ENCODE measurements at places on chromosomes 6 and 20.

DNA sequence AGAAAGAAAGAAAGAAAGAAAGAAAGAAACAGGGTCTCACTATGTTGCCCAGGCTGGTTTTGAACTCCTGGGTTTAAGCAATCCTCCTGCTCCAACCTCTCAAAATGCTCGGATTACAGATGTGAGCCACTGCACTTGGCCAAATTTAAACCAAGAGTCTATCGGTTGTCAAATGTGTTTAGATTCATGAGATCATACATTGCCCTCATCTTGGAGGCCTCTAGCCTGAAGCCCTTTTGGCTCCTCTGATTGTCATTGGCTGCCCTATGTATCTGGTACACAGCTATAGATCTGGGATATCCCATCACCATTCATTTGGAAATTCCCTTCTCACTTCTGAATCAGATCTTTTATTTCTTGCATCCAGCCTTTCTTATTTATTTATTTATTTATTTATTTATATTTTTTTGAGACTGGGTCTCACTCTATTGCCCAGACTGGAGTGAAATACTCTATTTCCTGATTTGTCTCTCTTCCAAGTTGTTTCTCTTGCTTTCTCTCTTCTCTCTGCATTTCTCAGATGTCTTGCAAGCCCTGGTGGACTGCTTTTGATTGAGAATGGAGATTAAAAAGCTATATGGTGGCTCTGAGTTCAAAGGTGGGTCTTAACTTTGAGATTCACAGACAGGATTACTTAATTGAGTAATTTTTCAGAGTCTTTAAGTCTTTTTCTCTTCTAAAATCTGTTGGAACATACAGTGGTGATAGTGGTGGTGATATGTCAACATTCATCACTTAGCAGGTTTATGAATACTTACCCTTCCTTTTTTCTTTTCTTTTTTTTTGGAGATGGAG is 121.9 kb downstream of the GJA1 start:
- no peak for DNase-seq

DNA sequence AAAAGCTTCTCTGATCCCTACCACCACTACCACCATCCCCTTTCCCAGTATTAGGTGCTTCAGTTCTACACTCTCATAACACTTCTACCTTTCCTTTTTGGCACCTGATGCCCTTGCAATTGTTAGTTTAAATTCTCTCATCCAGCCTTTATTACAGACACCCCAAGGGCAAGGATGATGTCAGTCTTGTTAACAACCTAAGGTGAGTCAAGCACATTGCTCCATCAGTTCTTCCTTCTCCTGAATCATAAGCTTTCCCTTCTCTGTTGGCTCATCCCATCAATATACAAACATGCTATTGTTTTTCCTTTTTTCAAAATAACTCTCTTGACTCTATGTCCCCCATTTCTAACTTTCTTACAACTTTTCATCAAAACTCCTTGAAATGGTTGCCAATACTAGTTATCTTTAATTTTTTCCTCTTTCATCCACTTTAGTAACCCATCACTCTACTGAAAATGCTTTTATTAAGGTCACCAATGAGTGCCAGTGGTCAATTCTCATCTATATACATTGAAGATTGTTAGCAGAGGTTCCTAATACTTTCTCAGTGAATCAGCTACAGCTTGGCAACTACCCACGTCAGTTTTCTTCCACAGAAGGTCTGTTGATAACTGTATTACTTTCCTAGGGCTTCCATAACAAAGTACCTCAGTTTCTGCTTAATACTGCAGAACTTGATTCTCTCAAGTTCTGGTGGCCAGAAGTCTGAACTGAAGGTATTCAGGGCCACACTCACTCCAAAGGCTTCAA is 97.1 kb upstream of the FLRT3 start:
- no peak for DNase-seq

DNA sequence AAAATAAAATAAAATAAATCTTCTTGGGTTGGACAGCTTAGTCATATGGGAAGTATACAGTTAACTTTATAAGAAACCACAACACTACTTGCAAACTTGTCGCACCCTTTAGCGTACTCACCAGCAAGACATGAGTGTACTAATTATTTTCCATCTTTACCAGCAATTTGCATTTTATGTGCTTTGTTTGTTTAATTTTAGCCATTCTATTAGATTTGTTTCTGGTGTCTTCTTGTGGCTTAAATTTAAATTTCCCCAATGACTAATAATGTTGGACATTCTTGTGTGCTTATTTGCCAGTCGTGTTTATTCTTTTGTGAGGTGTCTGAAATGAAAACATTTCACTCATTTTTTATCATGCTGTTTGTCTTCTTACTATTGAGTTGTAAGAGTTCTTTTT is 1172.2 kb upstream of the CITED2 start:
- DNase-seq, result no peak

- DNase-seq, result peak; percentile 79
Measured at GRCh38 chr6:44078827-44079671, 48.2 kb downstream of the MRPL14 start.

GRCh38 chr6:77401231-77401630 is 62.1 kb downstream of the HTR1B start:
- no peak for DNase-seq

DNA sequence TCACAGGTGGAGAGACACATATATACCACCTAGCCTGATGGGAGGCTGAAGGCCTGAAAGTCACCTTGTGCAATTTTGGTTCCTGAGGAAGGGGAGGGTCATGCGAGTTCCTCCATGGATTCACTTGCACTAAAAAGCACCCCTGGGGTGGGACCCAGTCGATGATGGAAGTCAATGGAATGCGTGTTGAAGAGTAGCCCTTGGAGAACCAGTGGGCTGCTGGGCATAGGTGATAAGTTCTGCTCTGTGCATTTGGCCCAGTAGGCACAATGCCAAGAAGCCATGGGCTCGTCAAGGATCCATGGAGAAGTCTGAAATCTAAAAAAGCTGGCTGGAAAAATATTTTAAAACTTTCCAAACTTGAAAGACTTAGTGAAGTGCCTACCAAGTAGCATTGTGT is 18.9 kb upstream of the SCRT2 start:
- DNase-seq, result no peak

DNA sequence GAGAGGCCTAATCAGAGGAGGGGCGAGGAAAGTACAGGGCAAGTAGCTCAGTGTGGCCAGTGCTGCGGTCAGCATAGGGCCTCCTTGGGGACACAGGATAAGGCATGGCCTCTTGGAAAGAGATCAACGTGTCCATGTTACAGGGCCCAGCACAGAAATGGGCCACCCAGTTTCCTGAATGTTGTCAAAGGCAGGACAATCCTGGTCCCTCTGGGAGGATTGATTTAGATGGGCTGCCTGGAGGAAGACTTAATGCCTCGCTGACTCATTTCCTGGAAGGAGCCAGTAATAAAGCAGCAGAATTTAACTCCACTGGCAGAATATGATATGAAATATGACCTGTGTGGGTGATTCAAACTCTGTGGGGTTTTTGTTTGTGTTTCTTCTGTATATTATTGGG is 16.6 kb downstream of the DDO start:
- DNase-seq, result no peak

GRCh38 chr6:36335465-36336207 is 1.1 kb downstream of the BNIP5 start:
- no peak for DNase-seq

- no peak for DNase-seq
Measured at GRCh38 chr6:129787816-129788215, 73.3 kb downstream of the TMEM244 start.

DNA sequence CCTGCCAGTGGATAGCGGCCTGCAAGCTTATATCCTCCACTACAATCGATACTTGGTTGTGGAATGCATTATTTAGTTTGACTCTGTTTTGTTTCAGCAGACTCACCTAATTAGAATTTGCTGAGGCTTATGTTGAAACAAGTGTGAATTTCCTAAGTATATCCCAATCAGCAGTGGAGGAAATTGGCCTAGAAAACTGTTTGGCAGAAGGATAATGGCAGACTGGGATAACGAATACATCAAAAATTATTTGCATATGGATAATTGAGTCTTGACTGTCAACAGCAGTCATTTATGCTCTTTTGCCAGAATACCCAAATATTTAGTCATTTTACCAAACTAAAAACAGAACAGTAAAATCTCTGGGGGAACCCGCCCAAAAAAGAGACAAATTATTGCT is 261.0 kb downstream of the DOK5 start:
- no peak for DNase-seq

- DNase-seq, result no peak
Measured at GRCh38 chr20:824916-825315, 8.6 kb upstream of the FAM110A start.

- no peak for DNase-seq
Measured at GRCh38 chr6:63063631-63064271, 147.5 kb upstream of the FKBP1C start.

DNA sequence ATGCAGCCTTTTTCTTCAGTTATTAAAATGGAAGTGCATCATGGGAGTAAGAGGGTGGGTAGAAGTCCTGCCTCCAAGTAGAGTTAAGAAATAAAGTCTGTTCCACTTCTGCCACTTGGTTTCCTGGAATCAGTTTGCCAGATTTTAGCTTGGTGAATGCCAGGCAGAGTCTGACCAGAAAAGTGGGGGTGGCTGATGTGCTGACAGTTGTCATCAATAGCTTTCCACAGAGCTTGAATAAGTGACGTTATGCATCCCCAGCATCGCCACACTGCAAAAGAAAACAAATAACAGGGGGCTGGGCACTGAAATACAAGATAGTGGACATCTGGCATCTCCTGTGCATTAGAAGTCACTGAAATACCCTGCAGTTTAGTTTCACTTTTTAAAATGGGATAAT is 30.8 kb upstream of the CEP162 start:
- DNase-seq, result no peak

DNA sequence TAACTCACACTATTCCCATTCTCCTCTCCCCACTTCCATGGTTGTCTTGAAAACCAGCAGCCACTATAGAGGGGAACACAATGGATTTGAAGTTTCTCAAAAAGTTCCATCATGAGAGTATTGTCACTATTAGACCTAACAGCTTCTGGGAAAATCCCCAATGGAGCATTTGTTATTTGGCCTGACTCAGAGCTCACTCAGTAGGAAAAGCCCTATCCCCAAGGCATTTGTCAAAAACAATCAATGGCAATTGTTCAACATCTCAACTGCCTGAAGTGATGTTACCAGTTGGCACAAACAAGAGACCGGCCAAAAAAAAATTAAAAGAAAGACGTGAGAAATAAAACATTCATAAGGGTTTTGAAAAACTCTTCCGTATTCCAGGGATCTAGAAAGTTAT is 98.8 kb downstream of the MYLK4 start:
- DNase-seq, result no peak

GRCh38 chr6:161835500-161836215 is 561.8 kb upstream of the AGPAT4 start:
- DNase-seq, result peak; percentile 22

- no peak for DNase-seq
Measured at GRCh38 chr20:52035977-52036376, 155.6 kb downstream of the ZFP64 start.

GRCh38 chr20:36585410-36586125 is 12.2 kb downstream of the TGIF2 start:
- no peak for DNase-seq

GRCh38 chr6:140382355-140382754 is 1007.9 kb upstream of the CITED2 start:
- no peak for DNase-seq

GRCh38 chr20:47304287-47304686 is 52.2 kb downstream of the ZMYND8 start:
- no peak for DNase-seq

GRCh38 chr6:102902471-102902870 is 1509.0 kb downstream of the GRIK2 start:
- DNase-seq, result no peak

DNA sequence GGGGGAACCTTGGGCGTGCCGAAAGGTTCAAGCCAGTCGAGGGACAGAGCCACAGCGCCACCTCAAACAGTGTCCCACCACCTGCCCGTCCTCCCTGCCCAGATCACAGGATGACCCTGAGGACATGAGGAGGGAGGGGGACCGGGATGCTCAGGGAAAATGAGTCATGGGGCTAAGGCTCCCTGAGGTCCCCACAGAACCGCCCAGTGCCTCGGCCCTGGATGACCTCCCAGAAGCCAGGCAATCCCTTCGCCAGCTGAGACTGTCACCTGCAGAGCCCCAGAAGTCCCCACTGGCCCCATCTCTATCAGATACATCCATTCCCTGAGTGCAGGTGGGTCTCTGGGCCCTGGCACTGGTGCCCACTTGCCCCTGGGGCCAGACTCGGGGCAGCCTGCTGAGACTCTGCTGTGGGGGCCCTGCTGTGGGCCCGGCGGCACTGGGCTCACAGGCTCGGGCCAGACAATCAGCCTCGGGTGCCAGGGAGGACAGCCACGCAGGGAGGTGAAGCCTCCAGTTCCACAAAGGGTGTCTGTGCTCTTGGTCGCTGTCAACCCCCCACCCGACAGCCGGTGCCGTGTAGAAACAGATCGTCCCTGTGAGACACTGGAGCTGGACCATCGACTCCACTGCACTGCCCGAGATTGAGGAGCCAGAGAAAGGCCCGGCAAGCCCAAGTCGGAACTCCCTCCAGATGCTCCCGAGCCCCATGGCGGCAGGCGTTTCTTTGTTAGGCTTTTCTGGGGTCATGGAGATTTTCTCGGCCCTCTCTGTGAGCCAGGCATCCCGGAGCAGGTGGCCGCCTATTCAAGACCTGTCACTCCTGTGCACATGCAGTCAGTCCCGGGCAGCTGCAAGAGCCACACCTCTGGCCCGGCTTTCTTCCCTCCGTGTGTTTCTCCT is 26.1 kb downstream of the PXDC1 start:
- no peak for DNase-seq

- no peak for DNase-seq
Measured at GRCh38 chr6:20770773-20771172, 236.5 kb downstream of the CDKAL1 start.

GRCh38 chr20:22557403-22558276 is 26.7 kb downstream of the FOXA2 start:
- no peak for DNase-seq

DNA sequence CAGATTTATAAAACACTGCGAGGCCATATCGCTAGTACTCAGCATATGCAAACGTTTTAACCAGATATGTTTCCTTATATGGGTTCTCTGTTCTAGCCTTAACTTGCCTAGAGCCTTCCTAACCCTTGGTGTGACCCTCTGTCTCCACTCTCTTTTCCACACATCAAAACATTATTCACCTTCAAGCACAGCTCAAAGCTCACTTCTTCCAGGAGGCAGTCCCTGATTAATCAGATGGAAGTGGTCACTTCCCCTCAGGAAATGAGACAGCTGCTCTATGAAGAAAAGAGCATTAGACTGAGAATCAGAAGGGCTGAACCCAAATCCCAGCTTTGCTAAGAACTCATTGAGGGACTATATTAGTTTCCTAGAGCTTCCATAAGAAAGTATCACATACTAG is 39.8 kb upstream of the SLC17A4 start:
- DNase-seq, result no peak

GRCh38 chr6:10481101-10481500 is 40.0 kb upstream of the GCNT2 start:
- no peak for DNase-seq

GRCh38 chr20:57390604-57391438 is at the start of gene RBM38:
Gene RBM38, plus strand, starts transcription at chr20:57391396. Its CDS starts 186 bp downstream, at chr20:57391582.
- peak; percentile 69 for DNase-seq

GRCh38 chr20:44034451-44034850 is 119.8 kb downstream of the TOX2 start:
- no peak for DNase-seq

DNA sequence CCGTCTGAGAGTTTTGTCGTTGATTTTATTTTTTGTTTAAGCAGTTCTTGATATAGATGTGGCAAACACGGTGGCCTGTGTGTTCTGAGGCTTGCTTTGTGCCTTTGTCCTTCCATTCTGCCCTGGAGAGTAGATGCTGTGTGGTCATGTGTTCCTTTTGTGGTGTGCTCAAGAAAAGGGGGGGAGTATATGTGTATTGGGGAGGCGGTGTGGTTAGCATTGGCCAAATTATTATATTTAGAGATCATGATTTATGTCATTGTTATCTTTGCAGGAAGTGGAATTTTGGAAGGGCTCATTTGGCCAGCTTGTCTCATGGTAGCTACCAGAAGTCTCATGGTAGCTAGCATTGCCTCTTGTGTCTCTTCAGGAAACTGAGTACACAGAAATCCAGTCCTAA is 16.4 kb downstream of the RREB1 start:
- DNase-seq, result no peak
